Activated CD8-positive, alpha-beta memory T cell treated with anti-CD3 and anti-CD28 coated beads, Interleukin-2, amount 10 ng/mL, durations not matched to agents 7 days and 5 days (primary cell): ENCODE measurements at places on chromosomes 6 and 20. TPM values are rescaled to one million over a fixed set of nuclear protein-coding genes. Genes with fewer than 3 reads are reported as not detected.

DNA sequence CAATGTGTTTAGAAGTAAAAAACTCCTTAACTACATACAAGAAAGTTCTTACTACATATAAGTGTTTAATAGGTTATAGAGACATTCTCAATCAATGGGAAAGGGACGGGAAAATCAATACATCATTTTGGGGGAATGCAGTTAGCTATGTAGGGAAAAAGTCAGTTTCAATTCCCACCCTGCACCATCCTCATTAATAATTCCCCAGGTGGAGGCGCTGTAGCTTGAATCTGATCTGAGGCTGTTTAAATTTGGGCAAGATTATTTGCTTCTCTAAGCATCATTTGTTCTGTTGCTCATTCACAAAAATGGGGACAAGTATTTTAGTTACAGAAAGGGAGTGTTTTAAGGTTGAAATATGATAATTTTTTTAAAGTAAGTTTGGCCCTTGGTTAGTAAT, 19.1 kb downstream of the OLIG3 start:
- DNase-seq, result no peak

HLA-DRA gene
- 313 TPM for total RNA-seq

DNA sequence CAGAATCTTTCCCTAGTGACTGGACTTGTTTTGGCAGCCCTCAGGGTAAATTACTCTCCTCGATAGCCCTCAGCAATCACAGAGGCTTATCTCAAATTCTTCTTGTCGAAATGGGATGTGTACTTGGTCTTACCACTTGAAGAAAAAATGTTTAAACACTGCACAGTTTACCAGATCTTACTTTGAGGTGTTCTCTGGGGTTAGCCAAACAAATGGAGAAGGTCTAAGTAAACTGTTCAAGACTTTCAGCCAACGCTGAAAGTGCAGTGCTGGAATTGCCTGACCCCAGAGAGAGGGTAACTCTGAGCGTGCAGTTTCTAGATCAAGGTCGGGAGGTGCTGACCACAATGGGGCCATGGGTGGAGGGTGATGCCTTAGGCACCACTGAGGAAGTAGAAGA, 39.2 kb downstream of the MYLIP start:
- DNase-seq, result peak; percentile 49

DNA sequence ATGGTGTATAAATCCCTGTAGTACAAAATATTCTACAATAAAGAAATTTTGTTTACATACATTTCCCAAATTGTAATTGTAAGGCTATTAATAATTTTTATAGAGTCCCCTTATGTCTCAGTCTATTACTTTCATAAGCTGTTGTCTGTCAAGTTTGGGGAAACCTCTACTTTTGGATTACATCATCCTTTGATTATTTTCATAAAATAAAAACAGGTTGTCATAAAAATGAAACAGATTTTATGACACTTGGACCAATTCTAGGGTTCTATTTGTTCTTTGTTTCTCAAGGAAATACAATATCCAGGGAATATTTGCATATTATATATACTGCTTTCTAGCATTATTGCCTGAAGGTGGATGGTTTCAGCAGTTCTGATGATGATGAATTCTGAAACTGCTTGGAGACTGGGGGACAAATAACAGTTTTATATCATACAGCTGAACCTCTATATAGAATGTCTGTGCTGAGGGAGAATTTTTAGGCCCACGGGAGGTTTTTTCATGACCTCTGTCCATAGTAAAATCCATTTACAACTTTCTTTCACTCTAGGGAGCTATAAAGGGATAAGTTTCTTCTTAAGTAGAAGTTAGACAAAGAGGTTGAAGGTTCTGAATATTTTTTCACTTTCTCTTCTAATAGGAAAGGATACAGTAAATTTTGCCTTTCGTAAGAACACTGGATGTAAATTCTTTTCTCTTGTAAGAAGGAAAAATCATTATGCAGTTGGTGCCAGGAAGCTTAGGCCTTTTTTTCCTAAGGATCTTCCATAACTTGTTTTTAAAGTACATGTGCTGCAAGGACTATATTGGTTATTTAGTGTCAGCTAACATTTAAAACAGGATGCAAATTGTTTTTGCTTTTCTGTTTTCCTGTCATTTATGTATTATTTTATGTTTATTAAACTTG, 58.0 kb downstream of the CD2AP start:
- no peak for DNase-seq

DNA sequence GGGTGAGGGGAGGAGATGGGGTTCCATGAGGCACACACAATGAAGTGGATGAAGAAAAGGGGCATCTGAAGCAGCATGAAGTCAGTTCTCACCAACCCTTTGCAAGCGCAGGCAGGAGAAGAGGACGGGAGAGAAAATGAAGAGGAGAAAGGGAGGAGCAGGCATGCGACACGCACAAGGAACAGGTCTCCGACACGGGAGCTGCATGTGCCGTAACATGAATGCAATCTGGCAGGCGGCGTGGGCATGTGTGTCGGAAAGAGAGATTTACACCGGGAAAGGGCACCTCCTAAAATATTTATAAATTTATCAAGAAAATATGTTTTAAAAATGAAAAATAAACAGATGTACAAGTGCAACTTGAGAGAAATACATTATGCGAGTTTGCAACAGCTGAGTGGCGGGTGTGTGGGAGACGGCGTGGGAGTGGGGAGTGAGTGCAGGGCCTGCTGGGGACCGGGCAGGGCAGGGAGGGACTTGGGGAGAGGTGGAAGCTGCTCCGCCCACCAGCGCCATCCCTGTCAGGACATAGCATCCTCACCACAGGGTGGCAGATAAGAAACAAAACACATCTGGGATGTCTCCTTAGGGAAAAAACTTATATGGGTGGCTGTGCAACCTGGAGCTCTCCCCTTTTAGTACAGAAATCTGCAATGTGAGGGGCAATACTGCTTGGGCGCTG, 40.6 kb downstream of the GJA10 start:
- DNase-seq, result no peak

FAM83C gene
- total RNA-seq, result not detected
